ENCODE measurements at places on chromosomes 1 and 21.

GRCh38 chr1:221187174-221187573 is 307.9 kb downstream of the HLX start:
- no peak for DNase-seq

DNA sequence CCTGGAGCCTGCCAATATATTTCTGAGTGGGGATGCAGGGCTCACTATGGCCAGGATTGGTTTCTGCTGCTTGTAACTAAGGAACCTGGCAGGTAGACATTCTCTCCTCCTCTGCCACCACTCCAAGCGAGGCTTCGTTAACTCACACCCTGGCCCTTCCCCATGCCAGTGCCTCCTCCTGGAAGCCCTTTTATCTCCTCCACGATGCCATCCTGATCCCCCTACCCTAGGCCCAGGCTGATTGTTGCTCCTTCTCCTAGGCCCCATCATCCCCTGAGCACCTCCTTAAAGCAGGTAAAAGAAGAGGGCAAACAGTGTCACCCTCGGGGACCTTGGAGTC is 118.5 kb downstream of the DMRTB1 start:
- DNase-seq: no peak

DNA sequence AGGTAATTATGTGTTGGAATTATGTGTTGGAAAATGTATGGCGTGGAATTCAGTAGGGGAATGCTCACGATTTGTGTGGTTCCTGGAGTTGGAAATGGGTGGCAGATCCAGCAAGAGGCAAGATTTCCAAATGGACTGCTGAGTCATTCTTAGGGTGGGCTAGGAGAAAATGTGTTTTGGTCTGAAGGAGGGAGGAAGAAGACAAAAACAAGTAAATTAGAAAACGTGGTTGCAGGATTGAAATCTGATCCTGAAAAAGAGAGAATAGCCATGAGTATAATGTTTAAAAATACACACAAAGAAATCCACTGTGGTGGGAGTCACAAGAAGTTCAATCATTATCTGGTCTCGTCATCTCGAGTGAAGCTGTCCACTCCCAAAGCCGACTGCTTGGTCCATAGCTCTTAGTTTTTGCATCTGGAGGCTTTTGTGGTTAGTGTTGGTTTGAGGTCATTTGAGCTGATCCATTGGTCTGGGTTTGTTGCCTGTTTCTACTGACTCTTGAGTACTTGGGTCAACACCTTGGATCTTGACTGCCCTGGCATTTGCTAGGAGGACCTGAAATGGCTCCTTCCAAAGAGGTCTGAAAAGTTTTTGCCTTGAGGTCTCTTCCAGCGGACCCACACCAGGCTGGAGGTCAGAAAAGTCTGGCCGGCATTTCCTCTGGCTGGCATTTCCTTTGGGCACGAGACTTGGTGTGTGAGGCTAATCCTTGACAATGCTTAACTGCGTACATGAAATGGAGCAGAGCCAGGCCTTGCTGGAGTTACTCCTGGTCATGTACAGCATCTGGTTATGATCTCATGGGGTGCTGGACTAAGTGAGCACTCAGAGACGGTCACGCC is 9.2 kb downstream of the MX2 start:
- no peak for DNase-seq

DNA sequence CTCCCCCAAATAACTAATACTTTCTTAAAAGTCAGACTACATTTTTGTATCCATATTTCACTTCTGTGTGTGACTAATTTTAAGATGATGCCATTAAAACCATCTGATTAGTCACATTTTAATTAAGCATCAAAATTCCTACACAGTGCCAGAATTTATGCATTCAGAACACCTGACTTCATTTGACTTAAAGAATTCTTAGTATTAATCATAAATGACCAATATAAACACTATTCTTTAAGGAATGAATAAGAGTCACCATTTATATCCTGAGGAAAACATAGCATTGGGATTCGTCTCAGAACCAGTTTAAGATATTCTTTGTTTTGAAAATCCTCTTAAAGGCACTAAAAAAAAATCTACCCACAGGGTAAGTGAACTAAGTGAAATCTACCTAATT is 37.0 kb downstream of the TM2D1 start:
- no peak for DNase-seq

DNA sequence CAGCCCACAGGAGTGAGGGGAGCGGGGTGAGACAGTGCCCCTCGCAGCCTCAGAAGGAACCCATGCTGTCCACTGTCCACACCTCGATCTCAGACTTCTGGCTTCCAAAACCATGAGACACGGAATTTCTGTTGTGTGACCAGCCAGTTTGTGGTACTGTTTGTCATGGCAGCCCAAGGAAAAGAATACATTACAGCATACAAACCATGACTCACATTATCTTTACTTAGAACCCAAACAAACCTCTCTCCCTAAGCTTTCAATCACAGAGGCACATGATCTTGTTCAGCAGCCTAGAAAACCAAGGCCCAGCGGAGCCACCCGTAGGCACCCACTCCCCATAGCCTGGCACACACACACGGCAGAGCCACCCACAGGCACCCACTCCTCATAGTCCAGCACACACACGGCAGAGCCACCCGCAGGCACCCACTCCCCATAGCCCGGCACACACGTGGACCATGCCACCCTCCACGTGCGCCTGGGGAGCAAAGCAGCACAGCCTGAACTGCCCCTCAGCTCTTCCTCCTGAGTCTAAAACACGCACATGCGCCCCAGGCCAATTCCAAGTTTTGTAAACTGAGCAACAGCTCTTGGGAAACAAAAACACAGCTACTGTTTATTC is 458 bp upstream of the KRTAP10-4 start:
- DNase-seq: no peak

DNA sequence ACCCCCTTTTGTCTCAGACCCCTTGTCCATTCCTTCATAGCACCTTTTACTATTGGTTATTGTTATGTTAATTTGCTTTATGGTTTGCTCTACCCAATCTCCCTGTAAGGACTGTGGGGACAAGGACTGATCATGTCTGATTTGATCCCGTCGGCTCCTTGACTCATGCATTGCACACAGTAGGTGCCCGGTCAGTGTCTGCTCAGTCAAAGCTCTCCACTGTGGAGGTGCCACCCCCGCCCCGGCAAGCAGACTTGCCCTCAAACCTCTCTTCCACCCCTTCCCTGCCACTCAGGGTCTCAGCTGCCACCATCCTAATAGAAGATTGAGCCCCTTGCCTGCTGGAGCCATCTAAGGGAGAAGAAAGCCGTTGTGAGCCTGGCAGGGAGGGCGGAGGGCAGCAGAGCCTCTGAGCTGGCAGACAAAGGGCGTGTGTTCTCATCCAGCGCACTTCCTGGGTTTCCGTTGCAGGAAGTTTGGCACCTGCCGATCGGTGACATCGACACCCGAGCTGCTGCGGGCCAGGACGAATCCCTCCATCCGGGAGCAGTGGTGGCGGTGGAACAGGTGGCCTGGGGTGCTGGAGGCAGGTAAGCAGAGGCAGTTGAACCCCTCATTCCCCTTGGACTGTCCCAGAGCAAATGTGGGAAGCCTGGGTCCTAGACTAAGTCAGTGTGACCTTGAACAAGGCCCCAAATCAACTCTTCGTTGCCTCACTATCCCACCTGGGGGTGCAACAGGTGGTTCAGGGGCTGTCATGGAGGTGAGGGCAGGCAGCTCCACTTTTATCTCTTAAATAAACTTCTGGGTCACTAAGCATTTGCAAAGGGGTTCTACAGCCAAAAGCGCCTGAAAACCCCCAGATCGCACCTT is 2.2 kb upstream of the FBLIM1 start:
- DNase-seq: no peak

DNA sequence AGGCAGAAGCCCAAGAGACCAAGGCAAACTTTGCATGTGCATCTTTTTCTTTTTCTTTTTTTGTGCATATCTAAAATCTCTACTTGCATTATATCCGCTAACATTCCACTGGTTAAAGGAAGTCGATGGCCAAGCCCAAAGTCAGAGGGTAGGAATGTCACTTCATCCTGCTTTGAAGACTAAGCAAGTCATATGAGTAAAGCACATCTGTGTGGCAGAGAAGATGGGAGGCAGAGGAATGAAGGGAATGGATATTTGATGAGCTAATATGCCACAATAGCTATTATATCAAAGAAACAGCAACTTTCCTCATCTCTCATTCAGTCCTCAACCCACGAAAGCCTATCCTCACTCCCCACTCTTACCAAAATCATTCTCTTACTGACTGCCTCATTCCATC is 59.3 kb downstream of the RNF220 start:
- DNase-seq: no peak

- no peak for DNase-seq
Observed at GRCh38 chr1:68113966-68114365, 63.5 kb upstream of the DIRAS3 start.

DNA sequence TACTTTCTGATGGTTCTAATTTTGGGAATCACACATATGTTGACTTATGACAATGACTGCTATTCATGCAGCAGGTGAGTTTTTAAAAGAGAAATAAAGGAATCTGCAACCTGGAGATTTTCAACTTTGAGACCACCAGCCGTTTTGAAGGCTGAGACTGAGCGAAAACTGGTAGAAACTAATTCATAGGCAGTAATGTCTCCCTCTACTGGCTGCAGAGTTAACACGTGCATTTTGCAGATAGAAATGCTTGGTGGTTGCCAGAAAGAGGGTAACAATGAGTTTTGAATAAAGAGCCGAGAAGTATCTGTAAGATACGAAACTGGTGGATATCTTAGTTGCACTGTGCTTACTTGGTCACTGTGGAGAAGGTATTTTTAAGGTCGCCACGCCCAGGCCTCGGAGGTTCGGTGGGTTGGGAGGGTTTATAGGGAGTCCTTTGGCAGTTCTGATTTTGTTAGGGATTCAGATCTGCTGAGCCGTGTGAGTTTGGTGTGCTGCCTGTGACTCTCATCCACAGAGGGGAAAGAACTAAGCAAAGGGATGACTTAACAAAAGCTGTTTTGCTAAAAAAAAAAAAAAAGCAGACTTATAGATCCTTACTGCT is 83.0 kb downstream of the RYR2 start:
- DNase-seq: no peak

GRCh38 chr1:84709131-84709530 is 18.9 kb upstream of the SSX2IP start:
- DNase-seq: no peak

GRCh38 chr1:69679965-69680364 is 112.2 kb downstream of the LRRC7 start:
- no peak for DNase-seq

All from thoracic aorta (tissue), 2 donors.